ENCODE measurements at places on chromosomes 6 and 20.

DNA sequence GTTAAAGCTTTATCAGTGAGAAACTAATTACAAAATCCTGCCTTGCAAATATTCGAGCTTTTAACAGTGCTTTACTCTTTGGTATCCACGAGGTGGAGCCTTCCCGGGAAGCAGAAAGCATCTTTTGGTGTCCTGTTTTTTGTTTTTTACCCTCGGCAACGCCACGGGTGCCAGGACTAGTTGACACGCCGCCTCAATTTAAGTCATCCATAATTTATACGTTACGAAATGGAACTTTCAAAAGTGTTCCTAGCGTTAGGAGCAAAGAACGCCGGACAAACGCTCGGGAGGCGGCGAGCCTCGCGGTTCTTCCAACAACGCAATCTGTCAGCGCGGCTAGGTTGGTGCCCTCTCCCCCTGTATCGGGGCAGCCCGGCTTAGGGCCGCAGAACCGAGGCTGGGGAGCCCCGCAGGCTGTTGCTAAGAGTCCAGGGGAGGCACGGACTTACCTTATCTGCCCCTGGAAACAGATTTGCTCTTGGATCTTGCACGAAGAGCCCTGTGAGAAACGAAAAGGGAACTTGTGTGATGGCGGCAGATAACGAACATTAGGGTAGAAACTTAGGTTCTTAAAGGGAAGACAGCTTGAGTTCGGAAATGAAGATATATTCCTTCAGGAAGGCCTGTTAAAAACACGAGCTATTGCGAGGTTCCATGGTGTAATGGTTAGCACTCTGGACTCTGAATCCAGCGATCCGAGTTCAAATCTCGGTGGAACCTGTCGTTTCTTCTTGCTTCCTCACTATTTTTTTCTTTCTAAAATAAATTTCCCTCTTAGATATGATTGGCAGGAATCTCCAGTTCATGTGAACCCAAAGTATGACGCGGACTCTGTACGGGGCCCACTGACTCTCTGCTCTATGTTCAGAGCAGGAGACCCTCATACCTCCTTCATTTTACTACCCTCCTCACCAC, 46.2 kb upstream of the ZNF184 start:
- DNase-seq = no peak

- no peak for DNase-seq
Measured at GRCh38 chr6:141123497-141123896, 1009.2 kb upstream of the GJE1 start.

GRCh38 chr6:12198851-12199250, 91.3 kb upstream of the EDN1 start:
- no peak for DNase-seq

GRCh38 chr6:4666886-4667513, 109.2 kb upstream of the CDYL start:
- no peak for DNase-seq

DNA sequence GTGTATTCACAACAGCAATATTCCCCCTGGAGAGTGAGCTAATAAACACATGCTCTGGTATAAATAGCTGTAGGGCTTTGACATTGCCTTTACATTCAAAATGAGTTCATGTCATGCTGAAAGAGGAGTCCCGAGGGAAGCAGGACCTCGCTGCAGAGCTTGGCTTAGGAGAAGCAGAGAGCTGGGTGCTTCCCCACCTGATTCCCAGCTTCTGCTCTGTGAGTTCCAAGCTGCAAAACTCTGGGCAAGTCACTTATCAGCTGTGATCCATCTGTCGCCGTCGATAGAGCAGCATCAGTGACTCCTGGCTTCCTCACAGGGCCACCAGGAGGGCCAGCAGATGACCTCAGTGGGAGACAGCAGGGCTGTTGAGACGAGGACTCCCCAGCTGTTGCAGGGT, 241.8 kb downstream of the ANKRD60 start:
- DNase-seq = no peak

- no peak for DNase-seq
Measured at GRCh38 chr6:151098166-151098565, 141.6 kb upstream of the AKAP12 start.

- no peak for DNase-seq
Measured at GRCh38 chr6:165674155-165675029, 11.4 kb upstream of the PDE10A start.

GRCh38 chr6:98525860-98526259, 308.5 kb upstream of the POU3F2 start:
- DNase-seq = no peak

GRCh38 chr6:110816677-110817076, 1.4 kb upstream of the CDK19 start:
- no peak for DNase-seq

- no peak for DNase-seq
Measured at GRCh38 chr6:121187833-121188200, 146.5 kb downstream of the TBC1D32 start.

- DNase-seq = no peak
Measured at GRCh38 chr20:51542033-51542570, 417 bp downstream of the NFATC2 start.

- no peak for DNase-seq
Measured at GRCh38 chr20:20014659-20015058, 2.5 kb upstream of the NAA20 start.

DNA sequence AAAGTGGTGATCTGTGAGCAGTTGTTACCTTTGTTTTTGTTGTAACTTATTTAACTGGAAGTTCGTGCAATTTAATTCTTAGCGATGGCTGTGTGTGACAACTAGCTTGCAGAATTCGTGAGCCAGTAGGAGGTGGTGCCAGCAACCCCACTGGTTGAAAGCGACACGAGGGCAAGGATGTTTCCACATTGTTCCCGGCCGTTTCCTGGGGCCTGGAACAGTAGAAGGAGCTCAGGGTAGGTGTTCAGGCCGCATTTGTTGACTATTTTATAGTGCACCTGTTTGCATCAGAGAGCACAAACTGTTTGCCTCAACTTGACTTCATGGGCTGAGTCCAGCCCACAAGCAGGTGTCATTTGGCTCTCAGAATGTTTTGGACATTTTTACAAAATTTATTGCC, 112.1 kb upstream of the PTPN1 start:
- DNase-seq = no peak

- no peak for DNase-seq
Measured at GRCh38 chr20:21315138-21315537, 12.0 kb downstream of the XRN2 start.

GRCh38 chr6:158892266-158892665, 73.1 kb upstream of the EZR start:
- DNase-seq = no peak

GRCh38 chr6:13437218-13437996, 50.0 kb downstream of the GFOD1 start:
- no peak for DNase-seq

GRCh38 chr6:116531675-116532570, 13.6 kb downstream of the TRAPPC3L start:
- no peak for DNase-seq

DNA sequence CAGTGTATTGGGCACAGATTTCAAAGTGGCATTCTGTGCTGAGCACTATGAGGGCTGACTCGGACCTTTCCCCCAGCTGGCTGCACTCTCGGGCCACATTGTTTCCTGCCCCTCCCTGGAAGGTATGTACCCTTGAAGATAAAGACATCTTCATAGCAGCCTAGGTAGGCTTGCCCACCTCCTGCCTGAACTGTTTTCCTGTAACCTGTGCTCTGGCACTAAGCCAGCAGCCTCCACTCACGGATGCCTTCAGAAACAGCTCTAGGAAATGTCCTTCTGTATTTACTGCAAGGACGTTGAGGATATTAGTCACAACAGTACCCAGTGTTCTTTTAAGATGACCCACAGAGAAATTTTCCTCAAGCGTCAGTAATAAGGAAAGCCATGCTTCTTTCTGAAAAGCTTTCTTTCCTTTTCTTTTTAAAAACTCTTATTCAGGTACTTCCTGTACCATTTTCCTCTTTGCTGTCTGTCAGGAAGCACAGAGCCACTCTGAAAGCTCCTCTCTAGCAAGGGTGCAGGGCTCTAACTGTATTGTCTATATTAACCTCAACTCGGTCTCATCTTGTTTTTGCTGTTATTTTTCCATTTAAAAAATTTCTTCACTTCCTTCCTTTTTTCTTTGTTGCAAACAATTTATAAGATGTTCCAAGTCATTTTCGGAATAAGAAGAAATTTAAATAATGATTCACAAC, 43.5 kb downstream of the TTI1 start:
- no peak for DNase-seq

DNA sequence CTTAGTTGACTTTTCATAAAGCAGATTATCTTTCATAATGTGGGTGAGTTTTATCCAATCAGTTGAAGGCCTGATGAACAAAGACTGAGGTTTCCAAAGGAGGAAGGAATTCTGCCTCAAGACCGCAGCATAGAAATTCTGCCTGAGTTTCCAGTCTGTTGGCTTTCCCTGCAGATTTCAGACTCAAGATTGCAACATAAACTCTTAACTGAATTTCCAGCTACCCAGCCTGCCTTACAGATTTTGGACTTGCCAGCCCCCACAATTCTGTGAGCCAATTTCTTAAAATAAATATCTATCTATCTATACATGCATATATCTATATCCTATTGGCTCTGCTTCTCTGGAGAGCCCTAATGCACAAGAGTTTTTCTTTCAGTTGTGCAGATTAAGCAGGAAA, 57.3 kb upstream of the SMLR1 start:
- no peak for DNase-seq

GRCh38 chr6:69866351-69866769, at the start of gene COL19A1:
Gene COL19A1 (plus strand): TSS chr6:69866556. CDS start chr6:69879568, 13,012 bp downstream.
- no peak for DNase-seq

GRCh38 chr20:51034476-51034875, 11.6 kb upstream of the KCNG1 start:
- DNase-seq = no peak

DNA sequence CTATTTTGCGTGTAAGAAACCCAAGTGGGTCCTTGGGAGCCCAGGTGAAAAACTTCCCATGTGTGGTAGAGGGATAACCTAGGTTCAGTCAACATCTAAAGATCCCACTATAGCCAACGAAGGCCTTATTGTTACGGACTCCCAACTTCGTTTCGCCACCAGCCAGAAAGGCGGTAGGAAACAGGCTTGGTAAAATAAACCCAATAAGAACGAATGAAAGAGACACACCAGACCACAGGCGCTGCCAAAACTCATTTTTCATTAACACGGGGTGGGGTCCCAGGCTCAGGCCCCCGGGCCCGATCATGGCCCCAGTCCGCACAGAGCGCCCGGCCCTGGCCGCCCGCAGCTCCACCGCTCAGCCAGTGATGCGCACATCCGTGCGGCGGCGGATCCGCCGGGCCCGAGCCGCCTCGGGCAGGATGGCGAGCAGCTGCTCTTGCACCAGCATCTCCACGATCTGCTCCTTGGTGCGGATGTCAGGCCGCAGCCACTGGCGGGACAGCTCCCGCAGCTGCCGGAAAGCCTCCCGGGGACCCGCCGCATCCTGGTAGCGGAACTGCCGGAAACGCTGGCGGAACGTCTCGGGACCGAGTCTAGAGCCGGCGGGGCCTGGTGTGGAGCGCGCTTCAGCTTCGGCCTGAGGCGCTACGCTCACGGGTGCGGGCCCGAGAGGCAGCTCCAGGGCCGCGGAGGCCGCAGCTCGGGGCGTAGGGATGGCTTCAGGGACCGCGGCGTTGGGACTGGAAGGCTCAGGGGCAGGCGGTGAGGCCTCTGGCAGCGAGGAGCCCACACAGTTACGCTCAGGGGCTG, 709 bp downstream of the SCAND1 start:
- peak; percentile 77 for DNase-seq

DNA sequence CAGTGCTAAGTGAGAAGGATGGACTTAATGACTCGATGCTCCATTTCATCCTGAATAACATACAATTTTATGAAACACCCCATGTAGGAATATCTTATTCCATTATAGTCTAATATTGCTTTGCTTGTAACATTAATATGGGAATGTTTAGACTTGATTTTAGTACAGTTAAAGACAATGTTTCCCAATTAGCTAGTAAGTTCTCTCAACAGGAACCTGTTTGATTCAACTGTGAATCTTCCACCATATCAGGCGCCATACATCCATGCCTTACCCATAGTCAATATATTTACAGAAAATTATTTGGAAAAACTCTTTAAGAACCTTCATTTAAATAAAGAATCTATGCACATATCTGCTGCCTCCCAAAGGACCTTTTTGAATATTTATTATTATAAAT, 3.3 kb downstream of the NDRG3 start:
- DNase-seq = no peak

GRCh38 chr6:42383421-42384205, 68.1 kb downstream of the TRERF1 start:
- DNase-seq = no peak

DNA sequence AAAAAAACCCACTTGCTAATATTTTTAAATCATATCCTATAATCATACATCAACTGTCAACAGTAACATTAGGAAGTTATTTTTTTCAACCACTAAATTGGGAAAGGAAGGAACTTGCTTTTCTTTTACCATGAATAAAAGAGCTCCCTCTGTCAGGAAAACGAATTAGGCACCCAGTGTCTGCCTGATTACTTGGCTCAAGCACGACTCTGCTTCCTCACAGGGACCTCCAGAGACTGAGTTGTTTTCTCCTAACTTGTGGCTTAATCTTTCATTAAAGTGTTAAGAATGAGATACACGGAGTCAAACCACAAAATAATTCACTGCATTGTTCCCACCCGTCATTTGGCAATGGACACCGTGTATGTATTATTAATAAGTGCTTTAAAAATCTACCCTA, 1405.1 kb upstream of the EYS start:
- no peak for DNase-seq

DNA sequence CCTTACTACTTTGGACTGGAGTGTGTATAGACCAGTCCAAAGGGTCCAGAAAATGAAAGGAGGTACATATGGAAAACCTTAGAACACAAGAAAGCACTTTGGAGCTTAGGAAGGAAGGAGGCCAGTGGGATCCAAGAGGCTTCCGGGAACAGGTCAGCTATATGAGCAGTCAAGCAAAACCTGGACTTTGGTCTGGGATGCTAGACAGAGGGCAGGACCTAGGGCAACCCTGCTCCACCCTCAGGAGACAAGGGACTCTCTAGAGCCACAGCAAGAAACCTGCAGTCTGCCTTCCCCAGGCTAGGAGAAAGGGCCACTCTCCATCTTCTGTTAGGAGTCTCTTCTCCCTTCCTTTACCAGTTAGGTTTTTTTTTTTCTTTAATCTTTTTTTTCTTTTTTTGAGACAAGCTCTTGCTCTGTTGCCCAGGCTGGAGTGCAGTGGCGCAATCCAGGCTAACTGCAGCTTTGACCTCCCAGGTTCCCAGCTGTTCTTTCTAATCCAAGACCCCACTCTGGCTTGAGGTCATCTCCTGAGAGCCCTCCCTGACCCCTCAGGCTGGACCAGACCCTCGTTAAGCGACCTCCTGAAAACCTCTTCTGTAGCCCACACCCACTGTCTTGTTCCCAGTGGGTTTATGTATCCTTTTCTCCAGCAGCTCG, 4.6 kb downstream of the KCNK5 start:
- no peak for DNase-seq

DNA sequence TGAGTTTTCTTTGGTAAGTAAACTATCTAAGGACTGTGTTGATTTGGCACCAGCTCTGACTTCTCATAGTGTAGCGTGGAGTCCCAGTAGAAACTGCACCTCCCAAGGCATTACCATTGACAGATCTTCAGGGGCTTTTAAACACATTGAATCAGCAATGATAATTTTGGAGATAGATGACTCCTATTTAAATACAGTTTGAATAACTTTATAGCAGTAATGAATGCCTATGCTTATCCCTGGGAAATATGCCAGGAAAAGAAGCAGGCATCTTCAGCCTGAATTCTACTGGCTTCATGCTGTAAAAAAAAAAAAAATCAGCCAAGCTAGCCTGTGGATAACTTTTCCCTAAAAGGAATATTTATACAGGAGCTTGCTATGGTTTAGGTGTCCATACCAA, 895.9 kb downstream of the EYS start:
- no peak for DNase-seq

GRCh38 chr6:108798670-108799353, 49.4 kb upstream of the ARMC2 start:
- no peak for DNase-seq

GRCh38 chr6:145561095-145562072, 173.9 kb downstream of the EPM2A start:
- no peak for DNase-seq

Data from type B pancreatic cell (in vitro differentiated cells).